Right ventricle myocardium inferior (tissue), 1 donor: ENCODE measurements at places on chromosomes 2 and 18. TPM values are rescaled to one million over a fixed set of nuclear protein-coding genes. Genes with fewer than 3 reads are reported as not detected.

The GPAT2 gene
- 6.1 TPM for total RNA-seq

The CRYGD gene
- total RNA-seq: not detected

The KIF5C gene
- 0.87 TPM for total RNA-seq

The SLC35G4 gene
- not detected for total RNA-seq

The PID1 gene
- 8.4 TPM for total RNA-seq

The CPS1 gene
- total RNA-seq: 3.0 TPM

The TAF4B gene
- total RNA-seq: 1.2 TPM

The PRSS56 gene
- total RNA-seq: 0.11 TPM

The NT5DC4 gene
- total RNA-seq: not detected

The TRIB2 gene
- total RNA-seq: 33.4 TPM

The LYPD6B gene
- total RNA-seq: not detected

The ACMSD gene
- total RNA-seq: not detected

The ERFE gene
- 0.51 TPM for total RNA-seq

The C2orf80 gene
- not detected for total RNA-seq

The BMP10 gene
- 0.35 TPM for total RNA-seq

The MZT2B gene
- total RNA-seq: 595 TPM

The STAM2 gene
- 27.0 TPM for total RNA-seq
